Fibroblast of skin of right biceps (primary cell): ENCODE measurements at places on chromosomes 5 and 9.

- DNase-seq: no peak
Measured at GRCh38 chr5:68336200-68336599, 120.6 kb downstream of the PIK3R1 start.

- no peak for DNase-seq
Measured at GRCh38 chr5:76705574-76705973, 10.4 kb upstream of the F2R start.

- no peak for DNase-seq
Measured at GRCh38 chr9:133989625-133990365, 2.3 kb downstream of the VAV2 start.

GRCh38 chr5:93594591-93595419, 11.8 kb downstream of the NR2F1 start:
- no peak for DNase-seq

GRCh38 chr9:109270441-109270840, 50.4 kb downstream of the EPB41L4B start:
- no peak for DNase-seq

- DNase-seq: peak; percentile 68
Measured at GRCh38 chr5:134524272-134524825, 1.1 kb upstream of the JADE2 start.

GRCh38 chr5:39072925-39073766, 1.1 kb downstream of the RICTOR start:
- DNase-seq: peak; percentile 38
